ENCODE measurements at places on chromosomes 1 and 21.

DNA sequence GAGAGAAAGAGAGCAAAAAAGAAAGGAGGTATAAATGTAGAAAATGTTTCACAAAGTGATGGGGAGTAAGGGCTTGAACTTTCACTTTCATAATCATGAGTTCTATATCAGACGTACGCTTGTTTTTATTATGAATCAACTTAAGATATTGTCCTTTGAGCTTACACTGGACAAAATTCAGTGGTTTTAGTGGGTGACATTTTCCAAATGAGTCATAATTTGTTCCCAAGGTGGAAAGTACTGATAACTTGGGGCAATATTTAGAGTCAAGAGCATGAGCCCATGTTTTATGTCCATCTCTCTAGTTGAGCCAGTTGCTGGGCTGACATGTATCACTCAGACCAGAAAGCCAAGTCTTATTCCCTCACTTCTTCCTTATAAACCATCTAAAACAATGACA lies 161.6 kb downstream of the CHRM3 start:
- no peak for DNase-seq

GRCh38 chr21:19700476-19700875 lies 1296.9 kb upstream of the TMPRSS15 start:
- DNase-seq = no peak

GRCh38 chr1:108830119-108831008 lies 26.5 kb downstream of the AKNAD1 start:
- peak; percentile 85 for DNase-seq

DNA sequence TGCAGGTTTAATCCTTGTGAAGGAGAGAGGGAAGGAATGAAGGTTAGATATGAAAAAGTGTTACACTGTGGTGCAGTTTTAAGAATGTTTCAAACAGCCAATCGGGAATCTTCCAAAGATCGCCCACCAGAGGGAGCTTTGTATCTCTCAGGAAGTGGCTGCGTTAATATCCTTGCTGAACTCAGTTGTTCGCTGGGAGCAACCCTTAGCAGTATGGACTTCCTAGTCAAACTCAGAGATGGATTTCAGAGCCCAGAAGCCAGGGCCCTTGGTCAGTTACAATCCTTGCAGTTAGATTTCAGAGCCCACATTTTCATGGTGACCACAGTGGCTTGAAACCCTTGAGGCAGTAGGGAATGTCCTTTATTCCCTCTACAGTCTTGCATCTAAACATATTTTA lies 136.2 kb downstream of the NTNG1 start:
- DNase-seq = no peak

DNA sequence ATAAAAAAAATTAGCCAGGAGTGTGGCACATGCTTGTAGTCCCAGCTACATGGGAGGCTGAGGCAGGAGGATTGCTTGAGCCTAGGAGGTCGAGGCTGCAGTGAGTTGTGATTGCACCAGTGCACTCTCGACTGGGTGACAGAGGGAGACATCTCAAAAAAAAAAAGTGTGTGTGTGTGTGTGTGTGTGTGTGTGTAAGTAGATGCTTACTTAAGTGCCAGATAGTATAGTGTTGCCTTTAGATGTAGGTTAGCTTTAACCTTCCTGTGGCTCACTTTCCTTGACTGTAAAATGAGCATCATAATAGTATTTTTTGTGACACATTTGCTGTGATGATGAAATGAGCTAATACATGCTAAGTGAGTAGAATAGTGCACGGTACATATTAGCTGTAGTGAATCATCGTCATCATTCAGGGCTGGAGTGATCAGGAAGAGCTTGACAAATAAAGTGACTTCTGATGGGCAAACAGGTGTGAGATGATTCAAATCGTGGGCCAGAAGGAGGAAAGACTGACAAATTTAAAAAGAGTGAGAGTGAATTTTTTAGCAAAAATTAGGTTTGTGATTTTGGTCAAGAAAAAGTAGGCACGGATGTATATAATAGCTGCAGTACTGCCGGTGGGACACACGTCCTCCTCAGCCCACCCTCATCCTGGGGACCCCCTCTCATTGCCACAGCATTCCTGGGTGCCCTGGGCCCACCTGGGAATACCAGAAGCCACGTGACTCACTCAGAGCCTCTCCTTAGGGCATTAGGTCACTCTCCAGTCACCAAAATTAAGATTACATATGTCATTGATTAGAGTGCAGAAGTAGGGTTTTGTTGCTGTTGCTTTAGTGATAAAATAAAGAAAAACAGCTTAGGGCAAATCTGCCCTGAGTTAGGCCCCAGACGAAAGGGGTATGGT lies 33.9 kb downstream of the EIF2D start:
- no peak for DNase-seq

DNA sequence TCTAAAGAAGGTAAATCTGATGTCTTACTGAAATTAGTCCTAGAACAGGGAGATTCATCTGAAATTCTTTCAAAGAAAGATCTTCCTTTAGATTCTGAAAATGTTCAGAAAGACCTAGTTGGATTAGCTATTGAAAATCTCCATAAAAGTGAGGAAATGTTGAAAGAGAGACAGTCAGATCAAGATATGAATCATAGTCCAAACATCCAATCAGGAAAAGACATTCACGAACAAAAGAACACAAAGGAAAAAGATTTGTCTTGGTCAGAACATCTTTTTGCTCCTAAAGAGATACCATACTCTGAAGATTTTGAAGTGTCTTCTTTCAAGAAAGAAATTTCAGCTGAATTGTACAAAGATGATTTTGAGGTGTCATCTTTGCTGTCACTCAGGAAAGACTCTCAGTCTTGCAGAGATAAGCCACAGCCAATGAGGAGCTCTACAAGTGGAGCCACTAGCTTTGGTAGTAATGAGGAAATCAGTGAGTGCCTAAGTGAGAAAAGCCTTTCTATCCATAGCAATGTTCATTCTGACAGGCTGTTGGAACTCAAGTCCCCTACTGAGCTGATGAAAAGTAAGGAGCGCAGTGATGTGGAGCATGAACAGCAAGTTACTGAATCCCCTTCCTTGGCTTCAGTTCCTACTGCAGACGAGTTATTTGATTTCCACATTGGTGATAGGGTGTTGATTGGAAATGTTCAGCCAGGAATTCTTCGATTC lies 61.6 kb upstream of the QSOX1 start:
- no peak for DNase-seq

DNA sequence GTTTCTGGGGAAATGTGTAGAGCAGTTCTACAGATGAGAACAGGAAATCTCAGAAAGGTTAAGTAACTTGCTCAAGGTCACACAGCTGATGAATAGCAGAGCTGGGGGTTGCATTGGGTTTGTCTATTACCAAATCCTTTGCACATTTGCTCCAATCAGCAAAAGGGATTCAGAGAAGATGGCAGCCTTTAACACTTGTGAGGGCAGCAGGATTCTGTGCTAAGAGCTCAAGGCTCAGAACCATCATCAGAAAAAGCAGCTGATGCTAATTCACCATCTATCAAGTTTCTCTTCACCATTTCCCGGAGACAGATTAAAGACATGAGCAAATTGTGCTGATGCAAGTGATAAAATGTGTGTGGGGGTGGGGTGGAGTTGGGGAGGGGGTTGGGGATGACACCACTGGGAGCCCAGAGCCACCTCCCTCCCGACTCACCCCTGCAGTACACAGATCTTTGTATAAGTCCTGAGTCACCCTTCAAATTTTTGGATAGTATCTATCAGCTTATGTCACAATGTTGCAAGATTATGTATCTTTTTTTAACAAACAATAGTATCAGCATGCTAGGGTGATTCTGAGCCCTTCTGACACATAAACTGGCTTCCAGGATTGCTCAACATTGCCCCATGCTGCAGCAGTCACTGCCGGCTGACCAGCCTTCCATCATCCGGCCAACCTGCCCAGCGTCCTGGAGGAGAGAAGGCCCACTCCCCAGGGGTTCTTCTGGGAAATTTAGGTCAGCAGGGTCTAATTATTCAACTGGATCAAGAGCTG lies 2.8 kb upstream of the SPSB1 start:
- DNase-seq = peak; percentile 90
